ENCODE measurements at places on chromosomes 3 and 15.

DNA sequence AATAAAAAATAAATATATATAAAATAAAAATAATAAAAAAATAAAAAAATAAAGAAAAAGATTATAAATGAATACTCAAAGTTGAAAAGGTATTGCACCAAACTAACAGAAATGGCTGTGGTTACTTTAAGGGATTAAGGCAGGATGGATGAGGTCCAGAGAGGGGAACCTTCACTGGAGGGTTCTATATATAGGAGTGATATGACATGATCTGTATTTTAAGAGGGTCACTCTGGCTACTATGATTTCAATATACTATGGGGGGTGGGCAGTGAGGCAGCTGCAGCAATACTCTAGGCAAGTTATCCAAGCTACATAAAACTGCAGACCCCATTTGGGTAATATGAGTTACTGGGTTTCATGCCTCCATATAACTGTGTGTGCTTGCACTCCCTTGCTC lies 24.6 kb downstream of the ACAD11 start:
- no peak for DNase-seq

GRCh38 chr3:111594205-111594604 lies 941 bp downstream of the ZBED2 start:
- DNase-seq = no peak

DNA sequence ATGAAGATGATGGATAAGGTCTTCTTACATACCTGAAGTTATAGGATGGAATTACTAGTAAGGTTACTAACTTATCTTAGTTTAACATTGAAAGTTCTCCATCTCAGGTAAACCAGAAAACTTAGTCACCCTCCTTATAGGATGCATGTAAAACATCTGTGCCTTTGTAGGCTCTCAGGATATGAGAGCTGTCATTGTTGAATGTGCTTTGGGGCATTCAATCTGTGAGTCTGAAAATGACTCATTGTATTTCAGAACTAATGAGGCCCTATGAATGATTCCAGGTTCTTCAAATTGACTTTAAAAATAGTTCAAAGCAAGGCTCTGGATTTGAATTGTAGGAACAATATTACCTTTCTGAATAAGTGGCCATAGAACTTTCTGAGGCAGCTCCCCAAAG lies 237.7 kb upstream of the AZI2 start:
- no peak for DNase-seq

DNA sequence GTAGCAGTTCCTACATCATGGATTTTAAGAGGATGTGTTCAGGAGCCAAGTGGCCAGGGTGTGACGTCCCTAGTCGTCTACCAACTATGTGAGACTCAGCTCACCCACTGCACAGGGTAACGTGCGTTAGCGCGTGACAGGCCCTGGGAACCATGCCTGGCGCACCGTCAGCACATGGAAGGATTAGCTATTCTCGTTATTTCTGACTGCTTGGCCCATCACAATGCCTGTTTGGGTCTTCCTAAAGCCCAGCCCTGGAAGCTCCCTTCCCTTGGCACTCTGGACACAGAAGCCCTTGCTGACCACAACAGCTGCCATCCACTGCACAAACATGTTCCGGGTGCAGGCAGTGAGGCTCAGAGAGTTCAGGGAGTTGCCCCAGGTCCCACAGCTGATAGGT lies 91.0 kb upstream of the RPL32 start:
- no peak for DNase-seq

- DNase-seq = no peak
These were observed 39.9 kb downstream of the CLSTN2 start for GRCh38 chr3:139974809-139975425.

- DNase-seq = no peak
These were observed 699.5 kb upstream of the NAALADL2 start for GRCh38 chr3:174159604-174160003.

DNA sequence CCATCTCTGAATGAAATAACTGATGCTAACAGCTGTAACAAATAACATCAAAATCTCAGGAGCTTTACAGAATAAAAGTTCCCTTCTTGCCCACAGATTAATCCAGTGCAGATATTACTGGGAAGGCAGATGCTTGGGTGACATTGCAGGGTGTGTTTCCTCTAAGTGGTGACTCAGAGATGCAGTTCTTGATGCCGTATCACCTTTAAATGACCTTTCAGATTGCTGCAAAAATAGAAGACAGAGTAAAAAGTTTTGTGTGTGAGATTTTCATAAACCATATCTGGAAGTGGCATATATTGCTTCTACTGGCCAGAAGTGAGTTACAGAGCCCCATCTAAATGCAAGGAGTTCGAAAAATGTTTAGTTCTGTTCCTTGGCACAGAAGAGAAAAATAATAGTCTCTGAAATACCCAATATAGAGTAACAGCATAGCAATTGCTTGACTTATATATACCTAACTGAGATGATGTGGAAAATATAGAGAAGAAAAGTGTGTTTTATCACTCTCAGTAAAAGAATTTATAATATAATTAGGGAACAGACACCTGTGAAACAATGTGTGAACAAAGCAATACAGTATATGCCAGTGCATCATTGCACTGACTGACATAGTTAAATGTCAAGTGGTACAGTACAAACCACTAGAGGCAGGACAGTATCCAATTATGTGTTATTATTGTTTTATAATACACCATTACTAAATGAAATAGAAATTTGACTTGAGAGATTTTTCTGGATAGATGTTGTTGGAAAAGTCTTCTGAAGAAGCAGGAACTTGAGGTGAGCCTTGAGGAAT lies 430.7 kb upstream of the CBLB start:
- no peak for DNase-seq
